Bronchial epithelial cell (primary cell): ENCODE measurements at places on chromosomes 12 and 14. TPM values are rescaled to one million over a fixed set of nuclear protein-coding genes. Genes with fewer than 3 reads are reported as not detected.

GRCh38 chr14:77186911-77187648 lies 5.5 kb downstream of the TMEM63C start:
- peak; percentile 80 for DNase-seq

GRCh38 chr12:130764073-130764472 lies 48.0 kb upstream of the RIMBP2 start:
- DNase-seq, result peak; percentile 4

- DNase-seq, result peak; percentile 55
Observed at GRCh38 chr14:85634205-85634604, 104.3 kb downstream of the FLRT2 start.

DNA sequence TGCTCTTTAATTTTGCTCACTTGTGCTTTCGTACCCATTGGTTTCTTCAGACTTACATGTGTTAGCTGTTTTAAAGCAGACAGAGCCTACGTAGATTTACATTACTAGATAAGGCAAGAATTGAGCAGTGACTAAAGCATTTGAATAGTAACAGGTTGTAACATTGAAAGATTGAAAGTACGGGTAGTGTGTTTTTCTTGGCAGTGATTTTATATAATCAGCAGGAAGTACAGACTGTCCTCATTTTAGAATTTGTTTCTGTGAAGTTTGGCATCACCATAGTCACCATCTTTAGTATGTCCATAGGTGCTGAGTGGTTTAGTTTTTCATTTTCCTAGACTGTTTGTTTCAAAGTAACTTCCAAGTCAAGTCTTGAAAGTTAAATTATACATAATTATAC lies 14.0 kb downstream of the RTRAF start:
- DNase-seq, result no peak

- DNase-seq, result no peak
Observed at GRCh38 chr14:48805315-48805714, 780.9 kb downstream of the RPS29 start.

GRCh38 chr12:15393037-15393436 lies 70.7 kb downstream of the PTPRO start:
- DNase-seq, result peak; percentile 14

DNA sequence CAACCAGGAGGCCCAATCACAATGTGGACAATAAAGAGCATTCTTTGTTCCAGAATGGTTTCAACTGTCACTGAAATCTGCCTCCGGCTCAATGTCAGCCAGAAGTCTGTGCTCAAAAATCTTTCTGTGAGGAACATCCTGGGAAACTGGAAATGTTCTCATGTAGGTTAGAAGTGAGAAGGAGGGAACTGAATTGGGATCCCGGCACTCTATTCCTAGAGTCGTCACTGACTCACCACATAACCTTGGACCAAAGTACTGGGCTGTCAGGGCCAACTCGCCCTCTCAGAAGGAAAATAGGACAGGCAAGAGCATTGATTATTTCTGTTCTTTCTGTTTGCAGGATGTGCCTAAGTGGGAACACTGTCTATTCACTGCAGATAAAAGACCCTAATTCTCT lies 57.6 kb downstream of the PRKAB1 start:
- no peak for DNase-seq

DNA sequence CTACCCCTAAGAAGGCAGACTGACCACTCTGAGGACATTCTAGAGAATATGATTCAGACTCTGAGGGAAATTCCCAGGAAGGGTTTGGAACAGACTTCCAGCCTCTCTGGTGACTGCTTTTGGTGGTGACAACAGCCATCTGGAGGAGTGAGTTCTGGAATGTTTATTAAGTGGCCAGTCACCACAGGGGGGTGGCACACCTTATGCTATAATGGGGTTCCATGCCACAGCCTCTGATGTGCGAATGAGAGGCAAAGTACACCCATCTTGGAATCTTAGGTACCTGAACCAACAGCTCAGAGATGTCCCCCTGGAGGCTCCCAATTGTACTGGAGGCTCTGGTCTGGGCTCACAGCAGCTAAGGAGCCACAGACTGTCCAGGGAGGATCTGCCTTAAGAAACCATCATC lies 9.5 kb upstream of the TINF2 start:
- DNase-seq, result peak; percentile 51

DNA sequence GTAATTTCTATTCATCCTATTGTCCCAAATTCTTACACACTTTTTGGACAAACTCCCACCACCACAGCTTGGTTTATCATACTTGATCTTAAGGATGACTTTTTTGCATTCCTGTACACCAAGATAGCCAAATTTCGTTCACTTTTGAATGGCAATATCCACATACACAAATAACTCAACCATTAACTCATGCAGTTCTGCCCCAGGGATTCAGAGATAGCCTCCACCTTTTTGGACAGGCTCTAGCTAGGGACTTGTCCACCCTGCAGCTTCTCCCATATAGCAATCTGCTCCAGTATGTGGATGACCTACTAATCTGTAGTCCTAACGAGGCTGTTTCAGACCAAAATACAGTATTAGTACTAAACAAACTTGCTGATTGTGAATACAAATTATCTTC lies 32.7 kb upstream of the OXA1L start:
- no peak for DNase-seq

GRCh38 chr14:58954901-58955861 lies 233.3 kb upstream of the DAAM1 start:
- no peak for DNase-seq

DNA sequence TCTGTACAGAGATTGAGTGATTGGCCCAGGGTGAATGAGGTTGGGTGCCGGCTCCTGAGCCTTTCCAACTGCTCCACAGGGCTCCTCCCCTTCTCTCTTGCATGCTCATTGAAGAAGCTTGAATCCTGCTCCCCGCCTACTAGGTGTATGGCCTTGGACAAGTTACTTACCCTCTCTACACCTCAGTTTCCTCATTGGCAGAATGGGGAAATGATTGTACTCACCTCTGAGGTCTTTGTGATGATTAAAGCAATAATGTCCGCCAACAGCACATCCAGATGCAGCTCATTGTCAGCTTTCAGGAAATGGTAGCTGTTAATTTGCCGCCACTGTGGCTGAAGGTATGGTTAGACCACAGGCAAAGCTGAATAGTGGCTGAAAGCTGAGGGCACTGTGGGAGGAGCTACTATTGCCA lies 174.1 kb downstream of the CRADD start:
- no peak for DNase-seq

GRCh38 chr12:75086091-75087038 lies 123.3 kb downstream of the KCNC2 start:
- peak; percentile 7 for DNase-seq

- no peak for DNase-seq
Observed at GRCh38 chr12:66165141-66165540, 4.7 kb downstream of the TMBIM4 start.

GRCh38 chr14:62957562-62957961 lies 87.7 kb downstream of the KCNH5 start:
- peak; percentile 97 for DNase-seq

DNA sequence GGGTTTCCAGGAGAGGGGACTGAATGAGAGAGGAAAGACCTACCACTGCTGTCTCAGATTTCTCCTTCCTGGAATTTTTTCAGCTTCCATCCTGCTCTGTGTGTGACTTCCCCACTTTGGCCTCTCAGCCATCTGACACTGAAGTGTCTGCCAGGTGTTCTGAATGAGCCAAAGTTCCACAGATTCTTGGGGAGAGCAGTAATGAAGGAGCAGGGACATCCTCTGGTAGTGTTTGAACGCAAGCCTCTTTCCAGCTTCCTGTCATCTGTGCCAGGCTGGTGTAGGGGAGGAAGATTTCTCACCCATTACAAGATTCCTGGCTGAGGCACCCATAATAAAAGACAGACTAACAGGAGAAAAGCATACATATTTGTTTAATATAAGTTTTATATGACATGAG lies 141.7 kb upstream of the NRXN3 start:
- DNase-seq, result no peak

DNA sequence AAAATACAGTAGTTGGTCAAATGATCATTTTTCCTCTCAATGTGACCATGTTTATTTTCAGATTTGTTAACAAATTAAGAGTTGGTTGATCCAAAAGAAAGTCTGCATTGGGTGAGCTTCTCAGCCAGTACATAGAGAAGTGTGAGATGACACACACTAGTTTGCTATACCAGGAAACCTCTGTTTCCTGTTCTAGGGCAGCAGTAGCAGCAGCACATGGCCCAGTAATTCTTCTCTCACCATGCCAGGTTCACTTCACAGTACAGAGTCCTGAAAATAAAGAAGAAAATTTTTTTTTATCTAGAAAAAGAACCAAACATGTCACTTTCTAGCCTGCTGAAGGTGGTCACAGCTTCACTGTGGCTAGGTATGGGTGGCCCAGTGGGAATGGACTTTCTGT lies 250.2 kb upstream of the OR4E1 start:
- DNase-seq, result no peak

DNA sequence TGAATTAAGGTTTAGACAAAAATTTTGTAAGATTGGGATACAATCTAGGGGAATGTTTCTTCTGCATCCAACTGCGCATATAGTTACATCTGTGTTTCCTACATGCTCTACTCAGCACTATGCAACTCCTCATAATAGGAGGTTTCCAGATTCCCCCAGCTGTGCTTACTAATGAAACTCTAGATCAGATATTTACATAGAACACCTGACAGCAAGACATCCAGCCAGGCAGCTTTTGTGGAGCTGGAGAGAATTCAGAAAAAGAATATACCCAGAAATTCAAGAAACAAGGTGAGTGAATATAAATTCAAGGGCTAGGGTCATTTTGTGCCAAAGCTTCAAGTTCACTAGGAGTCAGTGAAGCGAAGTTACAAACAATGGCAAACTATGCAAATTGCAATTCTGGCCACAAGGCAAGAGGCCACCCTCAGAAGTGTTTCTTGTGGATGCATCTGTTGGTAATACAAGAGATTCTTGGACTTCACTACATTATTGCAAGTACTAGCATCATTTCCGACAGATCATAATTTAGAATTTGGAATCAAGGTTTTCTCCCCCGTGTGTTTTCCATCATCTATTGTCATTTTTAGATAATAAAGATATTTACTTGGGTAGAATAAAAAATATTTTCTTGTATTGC lies 341.2 kb upstream of the NAV3 start:
- DNase-seq, result no peak

The NELL2 gene
- not detected in 2 replicates for total RNA-seq

The CFAP251 gene
- 13.7 and 13.8 TPM in 2 replicates for total RNA-seq

The FAM161B gene
- total RNA-seq, result 1.5 and 1.6 TPM in 2 replicates

The ZBTB42 gene
- total RNA-seq, result 5.2 and 5.3 TPM in 2 replicates

The LMNTD1 gene
- 0.13 TPM in 1 of 2 replicates, not detected in the other for total RNA-seq

The TMPO gene
- total RNA-seq, result 34.1 and 45.0 TPM in 2 replicates

The CCDC196 gene
- not detected in 2 replicates for total RNA-seq

The HOXC6 gene
- total RNA-seq, result not detected in 2 replicates

The MLH3 gene
- total RNA-seq, result 18.3 and 24.0 TPM in 2 replicates

The OLR1 gene
- 0.38 TPM in 1 of 2 replicates, not detected in the other for total RNA-seq

The DCTN2 gene
- total RNA-seq, result 65.8 and 87.9 TPM in 2 replicates
